ENCODE measurements at places on chromosomes 5 and 9.

GRCh38 chr5:136103118-136103517 is 29.5 kb upstream of the SMAD5 start:
- no peak for DNase-seq

DNA sequence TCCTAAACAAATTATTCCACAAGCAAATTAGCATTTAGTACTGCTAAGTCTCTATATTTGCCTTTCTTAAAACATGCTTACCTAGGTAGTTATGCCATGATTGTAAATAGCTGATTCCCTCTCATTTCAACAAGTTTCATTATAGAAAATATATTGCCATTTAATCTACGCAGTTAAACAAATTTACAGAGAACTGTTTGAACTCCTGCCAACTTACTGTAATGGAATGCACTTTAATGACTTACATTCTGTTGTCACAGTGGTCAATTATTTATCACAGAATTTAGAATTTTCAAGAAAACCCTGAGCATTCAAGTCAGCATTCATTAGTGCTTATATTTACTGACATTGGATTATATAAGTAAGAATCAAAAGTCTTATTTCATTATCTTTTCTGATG is 19.6 kb downstream of the SLC38A9 start:
- DNase-seq = no peak

DNA sequence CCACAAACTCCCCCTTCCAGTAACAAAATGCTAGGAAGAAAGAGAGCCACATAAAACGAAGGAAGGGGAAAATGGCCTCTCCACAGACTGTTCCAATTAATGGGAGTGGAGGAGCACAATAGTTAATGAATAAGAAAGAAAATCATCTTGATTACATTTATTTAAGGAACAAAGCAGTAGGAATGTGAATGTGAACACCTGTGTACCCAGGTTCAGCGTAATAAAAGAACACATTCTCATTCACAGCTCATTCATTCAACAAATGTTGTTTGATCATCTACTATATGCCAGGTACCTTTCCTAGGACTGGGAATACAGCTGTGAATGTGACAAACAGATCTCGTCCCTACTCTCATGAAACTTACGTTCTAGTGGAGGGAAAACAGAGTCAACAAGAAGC is 35.7 kb downstream of the SIL1 start:
- DNase-seq = no peak

DNA sequence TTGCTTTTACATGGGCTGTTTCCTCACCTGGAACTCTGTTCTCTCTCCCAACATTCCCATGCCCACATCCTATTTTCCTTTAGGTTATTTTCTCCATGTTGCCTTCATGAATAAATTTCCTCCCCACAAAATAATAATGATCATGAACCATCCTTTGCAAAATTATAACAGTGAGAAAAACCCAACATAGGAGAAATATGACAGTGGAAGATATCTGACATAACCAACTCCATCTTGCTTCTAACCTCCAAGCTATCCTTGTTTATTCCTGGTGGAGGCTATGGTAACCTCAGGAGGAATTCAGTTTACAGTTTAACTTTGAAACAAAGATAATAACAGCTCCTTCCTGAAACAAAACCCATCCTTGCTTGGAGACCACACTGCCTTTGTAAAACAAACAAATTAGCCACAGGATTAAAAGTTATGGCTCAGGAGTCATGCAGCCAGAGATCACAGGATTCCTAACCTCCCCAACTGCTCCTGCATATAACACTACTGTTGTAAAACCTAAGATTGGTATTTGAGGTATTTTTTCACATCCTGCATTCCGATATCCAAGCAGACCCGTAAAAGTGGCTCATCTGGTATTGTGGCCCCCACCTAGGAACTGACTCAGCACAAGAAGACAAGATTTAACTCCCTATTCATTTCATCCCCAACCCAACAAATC is 212.4 kb downstream of the TRIM32 start:
- no peak for DNase-seq

DNA sequence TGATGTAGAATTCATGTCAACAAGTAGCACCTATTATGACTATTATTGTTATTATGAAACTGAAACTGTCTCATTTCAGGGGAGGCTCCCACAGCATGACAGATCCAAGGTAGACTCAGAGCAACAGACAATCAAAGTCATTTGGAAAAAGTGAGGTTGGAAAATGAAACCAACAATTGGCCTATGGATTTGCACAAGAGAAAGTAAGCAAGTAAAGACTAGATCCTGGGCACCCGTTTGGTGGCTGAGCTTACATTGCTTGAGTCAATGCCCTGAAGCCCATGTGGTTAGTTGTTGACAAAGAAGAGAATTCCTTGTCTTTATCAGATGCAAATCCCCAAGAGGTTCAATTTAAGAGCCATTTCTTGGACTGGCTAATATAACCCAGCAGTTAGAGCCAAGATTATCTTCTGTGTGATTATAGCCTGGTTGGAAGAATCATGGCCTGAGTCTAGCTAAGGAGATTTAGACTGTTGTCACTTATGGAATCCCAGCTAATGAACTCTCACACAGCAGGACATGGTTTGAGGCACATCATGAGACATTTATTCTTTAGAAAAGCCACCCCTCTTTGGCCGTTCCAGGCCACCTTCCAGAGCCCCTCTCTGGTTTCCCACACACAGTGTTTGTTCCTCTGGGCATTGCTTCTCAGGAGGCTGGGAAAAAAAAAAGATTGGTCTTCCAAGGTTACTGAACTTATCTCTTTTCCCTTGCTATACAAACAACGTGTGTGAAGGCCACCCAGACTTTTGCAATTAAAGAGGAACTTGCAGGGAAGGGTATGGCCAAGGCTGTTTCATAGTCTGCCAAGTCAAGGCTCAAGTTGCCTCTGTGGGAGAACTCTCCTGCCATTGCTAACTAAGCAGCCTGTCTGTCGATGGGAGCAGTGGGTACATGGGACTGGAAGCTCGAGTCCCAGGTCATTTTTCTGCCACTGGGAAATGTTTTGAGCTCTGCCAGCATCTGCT is 399.5 kb downstream of the ENC1 start:
- DNase-seq = no peak

- DNase-seq = no peak
Measured at GRCh38 chr5:10599862-10600284, 36.0 kb downstream of the ANKRD33B start.

GRCh38 chr9:127067603-127068220 is 54.7 kb downstream of the ANGPTL2 start:
- no peak for DNase-seq

DNA sequence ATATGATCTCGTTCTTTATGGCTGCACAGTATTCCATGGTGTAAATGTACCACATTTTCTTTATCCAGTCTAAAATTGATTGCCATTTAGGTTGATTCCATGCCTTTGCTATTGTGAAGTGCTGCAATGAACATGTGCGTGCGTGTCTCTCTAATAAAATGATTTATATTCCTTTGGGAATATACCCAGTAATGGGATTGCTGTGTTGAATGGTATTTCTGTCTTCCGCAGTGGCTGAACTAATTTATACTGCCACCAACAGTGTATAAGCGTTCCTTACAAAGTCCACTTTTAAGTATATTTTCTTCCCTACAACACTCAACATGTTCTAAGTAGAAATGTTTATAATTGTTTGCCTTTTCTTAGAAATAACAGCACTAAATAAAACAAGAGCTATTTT is 521.9 kb downstream of the DTWD2 start:
- no peak for DNase-seq

GRCh38 chr5:10760096-10760920 is 726 bp downstream of the DAP start:
- no peak for DNase-seq

- DNase-seq = no peak
Measured at GRCh38 chr5:133610489-133611356, 1.6 kb downstream of the FSTL4 start.

- DNase-seq = no peak
Measured at GRCh38 chr5:74542482-74542881, 98.0 kb downstream of the ENC1 start.

DNA sequence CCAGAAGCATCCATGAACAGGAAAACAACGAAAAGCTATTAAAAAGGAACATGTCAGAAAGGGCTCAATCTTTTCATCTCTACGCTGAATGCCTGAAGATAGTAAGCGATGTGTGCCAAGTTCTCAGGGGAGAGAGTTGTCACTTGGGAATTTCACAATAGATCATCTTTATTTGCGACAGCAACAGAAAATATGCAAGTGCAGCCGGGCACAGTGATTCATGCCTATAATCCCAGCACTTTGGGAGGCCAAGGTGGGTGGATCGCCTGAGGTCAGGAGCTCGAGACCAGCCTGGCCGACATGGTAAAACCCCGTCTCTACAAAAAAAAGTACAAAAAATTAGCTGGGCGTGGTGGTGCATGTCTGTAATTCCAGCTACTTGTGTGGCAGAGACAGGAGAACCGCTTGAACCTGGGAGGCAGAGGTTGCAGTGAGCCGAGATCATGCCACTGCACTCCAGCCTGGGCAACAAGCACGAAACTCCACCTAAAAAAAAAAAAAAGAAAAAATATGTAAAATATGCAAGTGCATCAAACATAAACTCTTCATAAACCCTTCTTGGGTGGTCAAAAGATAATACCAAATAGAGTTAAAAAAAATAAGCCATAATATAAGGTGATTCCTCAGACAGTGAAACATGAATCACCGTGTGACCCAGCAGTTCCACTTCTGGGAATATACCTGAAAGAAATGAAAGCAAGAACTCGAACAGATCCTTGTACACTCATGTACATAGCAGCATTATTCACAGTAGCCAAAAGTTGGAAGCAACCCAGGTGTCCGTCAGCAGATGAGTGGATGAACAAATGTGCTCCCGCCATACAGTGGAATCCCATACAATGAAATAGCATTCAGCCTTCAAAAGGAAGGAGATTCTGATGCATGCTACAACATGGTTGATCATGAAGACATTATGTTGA is 16.2 kb downstream of the SFXN1 start:
- DNase-seq = no peak

GRCh38 chr9:81669866-81670265 is 19.5 kb downstream of the TLE1 start:
- DNase-seq = no peak

GRCh38 chr9:88313364-88314220 is 74.7 kb upstream of the SPIN1 start:
- DNase-seq = peak; percentile 60
